ENCODE measurements at places on chromosomes 7 and 10.

DNA sequence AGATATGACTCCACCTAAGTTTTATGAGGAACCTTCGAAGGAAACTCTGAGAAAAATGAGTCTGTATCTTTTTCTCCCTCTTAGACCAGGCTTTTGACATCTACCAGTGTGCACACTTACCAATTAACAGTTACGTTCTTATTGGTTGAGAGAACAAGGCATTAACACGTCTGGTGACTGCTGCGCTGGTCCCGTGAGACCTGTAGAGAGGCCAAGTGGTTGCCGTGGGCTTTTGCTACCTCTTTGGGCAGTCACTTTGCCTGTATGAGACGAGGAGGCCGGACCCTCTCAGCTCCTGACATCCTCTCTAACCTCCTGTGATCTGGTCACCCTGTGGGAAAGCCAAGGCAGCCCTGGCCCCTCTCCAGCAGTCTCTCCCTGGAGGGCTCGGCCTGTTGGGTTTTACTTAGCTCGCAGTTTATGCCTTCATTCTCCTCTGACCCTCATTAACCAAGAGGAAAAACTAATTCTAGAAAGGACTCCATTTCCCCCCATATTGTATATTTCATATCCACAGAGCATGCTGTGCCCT, 513.9 kb upstream of the GALNT17 start:
- no peak for DNase-seq

DNA sequence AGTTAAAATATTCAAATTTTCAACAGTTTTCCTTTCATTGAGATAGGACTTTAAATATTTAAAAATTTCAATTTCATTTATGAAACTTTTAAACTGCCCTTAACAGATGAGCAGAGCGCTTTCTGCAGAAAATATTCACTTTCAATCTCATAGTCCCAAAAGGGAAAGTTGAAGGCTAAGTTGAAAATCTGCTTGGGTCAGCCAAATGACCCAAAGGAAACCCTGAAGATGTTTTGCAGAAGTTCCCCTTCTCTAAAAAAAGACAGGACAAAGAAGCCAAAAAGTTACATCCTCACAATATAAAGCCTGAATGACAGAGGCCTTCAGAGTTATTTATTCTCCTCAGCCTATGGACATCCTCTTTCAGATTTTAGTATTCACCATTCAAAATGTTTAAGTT, 17.6 kb upstream of the SCIN start:
- DNase-seq: no peak

DNA sequence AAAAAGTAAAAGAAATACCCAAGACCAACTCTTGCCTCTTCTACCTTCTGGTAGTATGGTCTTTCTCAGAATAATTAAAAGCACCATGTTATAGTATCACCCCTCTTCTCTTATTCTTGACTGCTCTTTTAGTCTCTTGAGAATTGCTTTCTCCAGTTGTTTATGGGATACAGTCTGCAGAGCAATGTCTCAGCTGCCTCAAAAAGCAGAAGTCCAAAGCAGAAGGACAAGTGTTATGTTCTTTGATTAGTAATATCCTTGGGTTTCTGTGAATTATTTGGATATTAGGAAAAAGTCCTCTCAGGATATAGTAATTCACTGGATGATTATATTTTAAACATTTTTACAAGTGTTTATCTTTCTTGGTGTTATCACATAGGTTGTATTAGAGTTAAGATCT, 7.4 kb downstream of the TAS2R41 start:
- DNase-seq: no peak

- no peak for DNase-seq
Observed at GRCh38 chr10:116490028-116490662, 55.6 kb upstream of the PNLIP start.

DNA sequence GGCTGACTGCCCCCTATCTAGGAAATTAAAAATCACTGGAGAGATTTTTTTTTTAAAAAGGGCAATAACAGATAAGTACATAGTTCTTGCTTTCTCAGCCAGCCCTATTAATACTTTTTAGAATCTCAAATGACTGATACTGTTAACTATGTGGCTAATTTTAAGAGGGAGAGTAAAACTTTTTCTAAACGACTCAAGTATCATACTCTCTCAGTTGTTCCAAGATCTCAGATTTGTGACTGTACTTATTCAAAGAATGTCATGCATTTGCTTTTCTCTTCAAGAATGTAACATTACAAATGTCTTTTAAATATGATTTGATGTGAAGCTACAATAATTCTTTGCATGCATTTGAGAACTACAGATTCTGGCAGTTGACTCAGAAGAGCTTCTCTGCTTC, 55.4 kb upstream of the RAB11FIP2 start:
- no peak for DNase-seq

- DNase-seq: no peak
Observed at GRCh38 chr7:35875292-35875691, 74.4 kb downstream of the SEPTIN7 start.

- no peak for DNase-seq
Observed at GRCh38 chr7:151141855-151142685, 25.4 kb downstream of the GBX1 start.

- DNase-seq: no peak
Observed at GRCh38 chr7:141339603-141340002, 211.6 kb upstream of the AGK start.

- no peak for DNase-seq
Observed at GRCh38 chr10:87829986-87830729, 12.1 kb upstream of the ATAD1 start.

DNA sequence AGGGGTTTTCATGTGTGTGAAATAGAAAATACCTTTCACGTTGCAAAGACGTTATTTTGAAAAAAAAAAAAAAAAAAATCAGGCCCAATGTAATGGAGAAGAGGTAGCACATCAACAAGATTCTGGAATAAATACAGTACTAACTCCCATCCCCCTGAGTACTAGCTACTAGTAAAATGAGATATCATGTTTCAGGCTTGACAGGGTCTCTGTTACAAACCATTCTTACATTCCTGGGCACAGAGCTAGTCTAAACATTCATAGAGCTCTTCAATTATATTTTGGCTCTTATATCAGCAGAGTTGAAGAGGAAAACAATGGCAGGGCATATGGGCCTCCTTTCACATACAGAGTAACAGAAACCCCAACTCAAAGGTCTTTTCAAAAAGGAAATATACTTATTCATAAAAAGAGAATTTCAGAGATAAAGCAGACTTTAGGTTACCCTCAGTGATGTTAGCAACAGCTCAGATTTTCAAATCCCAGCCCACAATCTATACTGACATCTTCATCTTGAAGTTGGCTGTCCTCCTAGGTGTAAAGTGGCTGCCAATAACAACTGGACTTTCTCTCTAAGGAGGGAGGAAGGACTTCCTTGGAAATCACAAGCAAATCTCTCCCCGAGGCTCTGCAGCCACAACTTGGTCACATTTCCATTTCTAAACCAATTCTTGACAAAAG, 18.6 kb downstream of the C7orf33 start:
- no peak for DNase-seq

DNA sequence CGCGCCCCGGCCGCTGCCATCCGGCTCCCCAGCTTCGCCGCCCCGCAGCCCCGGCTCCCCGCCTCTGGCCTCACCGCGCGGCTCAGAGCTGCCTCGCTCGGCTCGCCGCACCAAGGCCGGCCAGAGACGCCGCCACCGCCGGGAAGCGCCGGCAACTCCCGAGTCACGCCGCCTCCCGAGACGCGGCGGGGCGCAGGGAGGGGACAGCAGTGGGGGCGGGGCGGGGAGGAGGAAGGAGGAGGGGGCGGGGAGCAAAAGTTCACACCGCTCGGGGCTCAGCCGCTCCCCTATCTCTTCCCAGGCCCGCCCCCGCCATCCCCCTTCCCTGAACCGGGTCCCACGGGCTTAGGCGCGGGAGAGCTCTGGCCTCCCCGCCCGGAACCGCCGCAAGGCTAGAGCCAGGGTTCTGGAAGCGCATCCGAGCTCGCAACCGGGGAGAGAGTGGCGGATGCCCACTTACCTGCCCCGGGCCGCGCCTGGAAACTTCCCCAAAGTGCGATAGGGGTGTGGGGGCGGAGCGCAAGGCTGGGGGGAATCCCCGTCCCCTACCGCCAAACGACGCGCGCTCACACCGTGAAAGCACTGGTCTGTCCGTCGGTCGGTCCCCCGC, 1.0 kb downstream of the CHST15 start:
- DNase-seq: no peak

GRCh38 chr10:86110156-86110786, 256.3 kb downstream of the GRID1 start:
- no peak for DNase-seq

DNA sequence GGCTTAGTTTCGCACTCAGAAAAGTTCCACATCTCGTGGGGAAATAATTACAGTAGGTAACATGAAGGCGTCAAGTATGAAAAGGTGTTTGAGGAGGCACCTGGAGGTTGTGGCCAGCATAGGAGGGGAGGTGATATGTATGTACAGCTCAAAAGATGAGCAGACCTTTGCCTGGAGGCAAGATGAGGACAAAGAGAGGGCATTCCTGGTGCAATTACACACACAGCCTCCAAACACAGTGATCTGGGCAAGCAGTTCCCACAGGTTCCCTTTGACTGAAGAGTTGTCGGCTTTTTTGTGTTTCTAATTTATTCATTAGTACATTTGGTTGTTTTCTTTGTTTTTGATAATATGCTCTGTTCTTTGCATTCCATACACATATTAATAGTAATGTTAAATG, 46.9 kb downstream of the CDK14 start:
- no peak for DNase-seq

DNA sequence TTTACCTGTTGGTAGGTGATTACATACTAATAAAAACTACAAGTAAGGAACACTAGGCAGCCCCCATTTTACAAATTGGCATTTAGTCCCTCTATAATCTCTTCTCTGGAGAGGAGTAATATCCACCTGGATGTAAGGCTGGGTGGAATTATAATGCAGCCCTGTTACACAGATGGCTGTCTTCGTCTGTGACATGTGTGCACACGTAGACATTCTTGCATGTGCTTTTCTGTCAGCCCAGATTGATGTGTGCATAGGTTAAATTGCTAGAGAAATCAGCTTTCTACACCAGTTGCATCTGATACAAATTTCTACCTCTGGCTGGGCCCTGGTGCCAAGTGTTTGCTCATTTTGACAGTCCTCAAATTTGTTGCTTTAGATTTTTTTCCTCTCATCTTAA, 715.9 kb downstream of the AUTS2 start:
- DNase-seq: no peak
